Activated CD8-positive, alpha-beta memory T cell treated with anti-CD3 and anti-CD28 coated beads for 1 hour (primary cell): ENCODE measurements at places on chromosomes 6 and 20.

DNA sequence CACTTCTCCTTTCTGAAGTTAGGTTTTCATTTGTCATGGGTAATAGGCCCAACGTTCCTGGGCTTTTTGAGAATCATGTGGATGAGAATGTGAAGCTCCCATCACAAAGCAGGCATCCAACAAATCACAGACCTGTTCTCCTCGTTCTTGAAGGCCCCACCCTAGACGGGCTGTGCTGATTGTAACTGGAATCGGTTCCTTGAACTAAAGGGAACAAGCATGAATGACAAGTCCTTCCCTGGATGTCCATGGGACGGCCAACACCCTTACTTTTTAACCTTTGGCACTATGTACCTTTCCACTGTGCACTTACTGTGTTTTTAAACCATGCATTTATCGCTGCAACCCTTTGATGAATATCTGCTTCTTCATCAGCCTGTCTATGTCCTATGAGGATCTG, 438.2 kb downstream of the CD83 start:
- no peak for DNase-seq

DNA sequence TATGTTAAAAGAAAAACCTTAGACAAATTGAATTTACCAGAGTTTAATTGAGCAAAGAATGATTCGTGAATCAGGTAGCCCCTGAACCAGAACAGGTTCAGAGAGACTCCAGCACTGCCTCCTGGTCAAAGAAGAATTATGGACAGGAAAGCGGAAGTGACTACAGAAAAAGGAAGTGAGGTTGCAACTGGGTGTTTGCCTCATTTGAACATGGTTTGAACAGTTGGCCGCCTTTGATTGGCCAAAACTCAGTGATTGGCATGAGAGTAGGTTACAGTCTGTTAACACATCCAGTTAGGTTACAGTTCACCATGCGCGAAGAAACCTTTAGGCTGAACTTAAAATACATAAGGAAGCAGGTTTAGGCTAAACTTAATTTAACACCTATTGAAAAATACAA, 248.8 kb downstream of the TFAP2A start:
- DNase-seq, result no peak

- DNase-seq, result no peak
Measured at GRCh38 chr6:52293067-52293466, 8.5 kb upstream of the MCM3 start.

- no peak for DNase-seq
Measured at GRCh38 chr6:123925842-123926399, 122.3 kb downstream of the NKAIN2 start.

GRCh38 chr6:122412001-122412400, 12.5 kb downstream of the HSF2 start:
- DNase-seq, result no peak

GRCh38 chr6:136982928-136983327, 60.8 kb downstream of the SLC35D3 start:
- no peak for DNase-seq
